Panc1 (cell line): ENCODE measurements at places on chromosomes 7 and 10. TPM values are rescaled to one million over a fixed set of nuclear protein-coding genes. Genes with fewer than 3 reads are reported as not detected.

Gene GPR146
- total RNA-seq: 2.9 TPM

Gene STEAP4
- 0.10 TPM for total RNA-seq

Gene FAM25G
- total RNA-seq: not detected

Gene CYP3A4
- 0.15 TPM for total RNA-seq

Gene TMEM176B
- total RNA-seq: 0.31 TPM

Gene FAM53B
- total RNA-seq: 42.5 TPM

Gene CPVL
- total RNA-seq: 1.1 TPM

Gene PNLIPRP1
- total RNA-seq: 0.95 TPM

Gene CLRN3
- not detected for total RNA-seq

Gene GIMAP4
- 0.26 TPM for total RNA-seq

Gene HOGA1
- 0.08 TPM for total RNA-seq

Gene ADRA2A
- total RNA-seq: 0.05 TPM

Gene FOXP2
- 0.54 TPM for total RNA-seq

Gene SUFU
- 9.5 TPM for total RNA-seq

Gene HOXA3
- 30.2 TPM for total RNA-seq

Gene GIMAP2
- 1.5 TPM for total RNA-seq

Gene SYPL1
- 98.3 TPM for total RNA-seq

Gene C7orf33
- not detected for total RNA-seq

Gene ALDH18A1
- 68.0 TPM for total RNA-seq

Gene VAX1
- total RNA-seq: 4.6 TPM

Gene SORBS1
- 29.4 TPM for total RNA-seq

Gene LBX1
- 0.15 TPM for total RNA-seq

Gene GHRHR
- not detected for total RNA-seq

Gene ZNF485
- 10.6 TPM for total RNA-seq

Gene CLEC5A
- total RNA-seq: not detected

Gene SPAM1
- total RNA-seq: not detected

Gene CPN1
- not detected for total RNA-seq

Gene ZDHHC4
- 113 TPM for total RNA-seq
